ENCODE measurements at places on chromosomes 7 and 10.
A peak's percentile ranks its signal among the peaks of the same experiment; 100 is the strongest.

DNA sequence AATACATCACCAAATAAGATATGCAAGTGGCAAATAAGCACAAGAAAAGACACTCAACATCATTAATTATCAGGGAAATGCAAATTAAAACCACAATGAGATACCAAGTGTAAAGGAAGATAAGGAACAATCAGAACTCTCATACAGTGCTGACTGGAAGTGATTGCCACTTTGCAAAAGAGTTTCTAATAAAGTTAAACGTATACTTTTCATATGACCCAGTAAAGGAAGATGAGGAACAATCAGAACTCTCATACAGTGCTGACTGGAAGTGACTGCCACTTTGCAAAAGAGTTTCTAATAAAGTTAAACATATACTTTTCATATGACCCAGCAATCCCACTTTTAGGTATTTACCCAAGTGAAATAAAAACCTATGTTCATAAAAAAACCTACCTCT, 12.2 kb upstream of the JMJD1C start:
- DNase-seq = no peak

- no peak for DNase-seq
These were observed 37.9 kb downstream of the ZC3HC1 start for GRCh38 chr7:130013241-130013640.

DNA sequence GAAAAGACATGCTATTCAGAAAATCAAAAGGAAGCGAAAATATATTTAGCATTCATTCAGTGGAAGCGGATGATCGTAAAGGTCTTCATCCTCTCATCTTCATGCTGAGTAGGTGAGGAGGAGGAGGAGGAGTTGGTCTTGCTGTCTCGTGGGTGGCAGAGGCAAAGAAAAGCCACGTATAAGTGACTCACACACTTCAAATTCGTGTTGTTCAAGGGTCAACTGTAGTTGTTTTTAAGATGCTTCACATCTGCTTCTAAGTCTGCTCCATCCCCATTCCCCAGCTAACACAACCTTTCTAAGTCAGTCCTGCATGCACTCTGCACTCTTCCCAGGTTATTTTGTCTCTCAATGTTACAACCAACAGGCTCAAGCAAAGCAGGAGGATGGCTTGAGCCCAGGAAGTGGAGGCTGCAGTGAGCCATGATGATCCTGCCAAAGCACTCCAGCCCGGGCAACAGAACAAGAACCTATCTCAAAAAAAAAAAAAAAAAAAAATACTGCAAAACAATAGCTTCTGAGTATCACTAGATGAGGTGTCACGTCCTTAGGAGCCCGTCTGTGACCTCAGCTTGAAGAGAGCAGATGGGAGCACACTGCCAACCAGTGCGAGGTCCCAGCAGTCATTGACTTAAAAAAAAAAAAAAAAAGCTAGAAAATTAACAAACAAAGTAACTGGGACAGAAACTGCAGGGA, 70.5 kb downstream of the SFMBT2 start:
- no peak for DNase-seq

DNA sequence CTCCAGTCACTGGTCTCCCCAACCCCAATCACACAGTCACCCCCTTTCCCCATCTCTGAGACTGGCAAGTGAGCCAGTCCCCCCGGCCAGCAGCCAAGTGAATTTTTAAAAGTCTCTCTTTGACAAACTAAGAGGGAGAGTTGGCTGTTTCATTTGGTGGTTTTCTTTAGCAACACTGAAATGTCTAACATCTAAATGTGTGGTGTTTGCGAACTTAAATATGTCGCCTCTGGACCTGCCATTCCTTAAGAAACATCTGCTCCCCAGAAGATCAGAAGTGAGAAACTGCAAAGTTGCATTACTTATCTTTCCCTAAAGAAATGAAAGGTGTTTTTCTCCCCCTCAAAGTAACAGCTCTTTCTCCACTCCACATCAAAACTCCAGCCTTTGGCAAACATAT, 34.7 kb upstream of the PLXNA4 start:
- DNase-seq = no peak

- DNase-seq = no peak
These were observed 73.3 kb downstream of the MCU start for GRCh38 chr10:72765051-72765745.

- DNase-seq = no peak
These were observed 44.2 kb downstream of the ZMIZ1 start for GRCh38 chr10:79112881-79113431.

GRCh38 chr7:96723622-96724021, 14.0 kb upstream of the SEM1 start:
- DNase-seq = no peak

GRCh38 chr7:36490419-36490830, 100.8 kb downstream of the ANLN start:
- no peak for DNase-seq

DNA sequence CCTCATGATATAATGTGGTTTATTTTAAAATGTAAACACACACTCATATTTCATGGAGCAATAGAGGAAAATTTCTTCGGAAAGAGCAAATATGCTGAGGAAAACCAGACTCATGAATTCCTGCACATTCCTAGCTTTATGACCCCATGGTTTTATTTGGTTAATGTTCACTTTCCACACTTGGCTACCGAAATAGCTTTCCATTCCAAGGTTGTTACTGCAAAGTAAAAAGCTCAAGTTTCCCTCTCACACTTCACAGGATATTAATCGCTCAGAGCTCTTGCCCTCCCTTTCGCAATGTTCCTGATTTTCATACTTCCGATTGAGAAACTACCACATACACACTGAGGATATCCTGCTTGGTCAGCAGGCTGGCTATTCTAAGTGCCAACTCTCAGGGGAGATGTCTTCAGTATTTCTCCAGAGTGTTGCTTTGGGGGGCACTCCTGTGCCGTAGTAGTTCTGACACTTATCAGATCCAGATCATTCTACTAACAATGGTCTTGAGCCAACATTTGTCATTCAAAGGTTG, 77.5 kb upstream of the STEAP1B start:
- DNase-seq = no peak

- DNase-seq = no peak
These were observed 14.2 kb upstream of the EGFR start for GRCh38 chr7:55004579-55004978.

DNA sequence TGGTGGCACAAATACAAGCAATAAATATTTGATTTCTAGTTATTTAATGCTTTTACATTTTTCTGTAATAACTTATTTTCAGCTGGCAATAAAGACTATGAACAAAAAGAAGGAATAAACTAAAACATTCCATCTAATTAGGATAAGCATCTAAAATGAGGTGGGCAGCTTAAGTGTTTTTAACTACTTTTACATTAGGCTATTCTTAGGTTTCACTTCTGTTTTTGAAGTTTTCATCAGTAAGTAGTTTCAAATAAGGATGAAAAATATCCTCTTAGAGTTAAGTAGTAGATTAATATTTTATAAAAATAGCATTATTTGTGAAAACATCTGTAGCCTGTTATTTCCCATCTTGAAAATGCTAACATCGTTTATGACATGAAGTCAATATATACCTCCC, 15.9 kb downstream of the NT5C2 start:
- no peak for DNase-seq

DNA sequence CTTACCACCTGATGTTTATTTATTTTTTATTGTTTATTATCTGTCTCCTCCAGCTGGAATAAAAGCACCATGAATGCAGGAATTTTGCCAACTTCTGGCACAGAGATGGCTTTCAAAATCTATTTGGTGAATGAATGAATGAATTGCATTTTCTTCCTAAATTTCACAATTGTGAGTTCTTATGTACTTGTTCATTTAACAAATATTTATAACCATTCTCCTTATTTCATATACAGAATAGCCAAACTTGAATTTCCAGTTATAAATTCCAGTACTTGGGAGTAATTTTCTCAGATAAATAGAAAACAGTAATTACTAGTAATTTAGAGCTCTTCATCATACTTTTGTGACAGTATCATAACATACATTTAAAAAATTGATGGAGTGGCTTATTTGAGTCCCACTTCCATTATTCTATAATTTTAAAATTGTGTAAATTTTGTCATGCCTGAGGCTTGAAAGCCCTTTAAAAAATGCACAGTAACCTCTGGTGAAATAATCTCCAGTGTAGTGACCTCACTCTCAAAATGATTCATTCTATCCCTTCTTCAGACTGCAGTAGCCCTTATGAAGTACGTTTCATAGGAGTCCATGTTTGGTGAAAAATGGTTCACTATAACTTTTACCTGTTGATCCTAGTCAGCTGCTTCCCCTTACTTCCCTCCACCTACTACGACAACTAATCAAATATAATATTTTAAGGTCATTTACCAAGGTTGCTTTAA, 40.0 kb upstream of the SRI start:
- no peak for DNase-seq

DNA sequence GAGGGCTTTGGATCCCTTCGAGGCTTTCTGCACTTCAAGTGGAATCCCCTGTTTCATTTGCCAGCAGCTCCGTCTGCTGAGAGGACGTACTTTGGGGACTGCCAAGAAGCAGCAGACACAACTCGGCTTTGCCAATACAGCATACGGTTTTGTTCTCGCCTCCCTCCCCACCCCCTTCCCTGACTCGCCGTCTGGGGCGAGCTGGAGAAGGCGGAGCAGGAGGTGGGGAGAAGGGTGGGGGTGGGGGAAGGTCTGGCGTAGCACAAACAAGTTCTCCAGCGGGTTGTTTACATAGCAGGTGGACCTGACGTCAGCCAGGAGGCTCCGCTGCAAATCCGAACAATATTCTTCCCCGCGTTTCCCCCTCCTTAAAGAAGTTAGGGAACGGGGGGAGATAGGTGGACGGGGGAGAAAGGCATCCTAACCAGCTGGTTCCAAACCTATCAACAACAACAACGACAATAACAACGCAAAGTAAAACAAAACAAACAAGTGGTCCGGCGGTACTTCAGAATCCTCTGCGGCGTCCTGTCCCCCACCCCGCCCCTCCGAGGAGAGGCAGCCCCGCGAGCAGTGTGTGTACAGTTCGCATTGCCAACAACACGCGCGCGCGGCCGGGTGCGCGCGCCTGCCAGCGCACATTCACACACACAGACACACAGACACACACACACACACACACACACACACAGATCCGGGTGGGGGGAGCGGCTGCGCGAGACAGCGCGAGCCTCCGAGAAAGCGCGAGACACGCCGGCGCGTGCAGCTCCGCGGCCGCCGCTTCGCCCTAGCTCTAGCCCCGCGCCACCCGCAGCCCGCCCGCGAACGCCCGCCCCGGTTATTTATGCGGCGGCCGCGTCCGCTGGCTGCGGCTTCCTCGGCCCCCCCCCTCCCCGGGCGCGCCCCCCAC, 167.0 kb upstream of the PPP1R3A start:
- peak; percentile 89 for DNase-seq

- no peak for DNase-seq
These were observed 1560.0 kb upstream of the LRRTM3 start for GRCh38 chr10:65365878-65366277.

DNA sequence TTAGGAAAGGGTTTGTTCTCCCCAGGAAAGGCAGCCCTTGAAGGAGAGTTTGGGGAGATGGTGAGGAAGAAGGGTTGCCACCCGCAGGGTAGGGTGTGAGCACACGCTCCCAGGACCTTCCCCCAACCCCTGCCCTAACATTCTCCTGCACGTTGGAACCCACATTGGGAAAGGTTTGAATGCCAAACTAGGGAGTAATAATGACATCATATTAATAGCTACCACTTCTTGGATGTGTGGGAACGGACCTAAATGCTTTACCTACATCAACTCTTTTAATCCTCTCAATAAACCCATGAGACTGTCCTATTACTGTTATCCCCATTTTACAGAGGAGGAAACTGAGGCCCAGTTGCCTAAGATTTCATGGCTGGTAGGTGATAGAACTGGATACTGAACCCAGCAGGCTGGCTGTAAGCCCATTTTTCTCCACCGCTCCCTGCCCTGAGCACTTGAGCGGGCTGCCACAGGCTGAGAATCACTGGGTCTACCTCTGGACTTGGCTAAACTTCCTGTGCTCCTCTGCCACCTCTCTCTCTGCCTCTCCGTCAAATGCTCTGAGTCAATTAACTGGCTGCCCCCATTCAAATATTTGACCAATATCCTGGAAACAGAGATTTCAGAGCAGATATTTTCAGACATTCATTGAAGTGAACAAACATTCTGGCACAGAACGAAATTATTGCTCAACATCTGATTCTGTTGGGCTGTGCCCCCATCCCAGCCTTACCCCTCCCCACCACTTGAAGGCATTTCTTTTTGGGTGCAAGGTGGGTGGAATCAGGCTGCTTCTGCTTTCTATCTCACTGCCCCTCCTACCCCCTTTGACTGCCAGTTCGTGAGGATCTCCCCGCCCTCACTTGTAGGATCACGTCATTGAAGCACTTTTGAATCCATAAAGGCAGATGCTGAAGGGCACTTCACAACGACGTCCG, 129.7 kb downstream of the C10orf105 start:
- DNase-seq = no peak

DNA sequence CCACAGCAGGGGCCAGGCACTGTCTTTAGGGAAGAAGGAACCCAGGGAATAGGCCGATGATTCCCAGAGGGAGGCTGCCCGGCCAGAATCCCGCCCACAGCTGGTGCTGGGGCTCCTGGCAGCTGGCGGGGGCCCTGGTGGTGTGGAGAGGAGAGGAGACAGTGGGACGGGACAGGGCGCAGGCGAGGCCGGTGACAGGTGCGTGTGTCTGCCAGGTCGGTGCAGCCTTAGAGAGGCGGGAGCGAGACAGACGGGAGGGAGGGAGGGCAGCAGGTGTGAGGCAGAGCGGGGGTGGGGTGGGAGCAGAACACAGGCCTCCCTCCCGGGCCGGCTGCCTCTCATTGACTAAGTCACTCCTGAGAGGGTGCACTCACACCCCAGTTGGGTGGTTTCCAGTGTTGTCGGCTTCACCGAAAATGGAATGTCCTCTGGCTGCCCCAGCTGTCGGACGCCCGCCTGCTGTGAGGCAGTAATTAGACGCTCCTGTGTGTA, 55.2 kb downstream of the ELFN1 start:
- DNase-seq = no peak

GRCh38 chr10:132535065-132535651, 2.4 kb upstream of the INPP5A start:
- DNase-seq = peak; percentile 71

DNA sequence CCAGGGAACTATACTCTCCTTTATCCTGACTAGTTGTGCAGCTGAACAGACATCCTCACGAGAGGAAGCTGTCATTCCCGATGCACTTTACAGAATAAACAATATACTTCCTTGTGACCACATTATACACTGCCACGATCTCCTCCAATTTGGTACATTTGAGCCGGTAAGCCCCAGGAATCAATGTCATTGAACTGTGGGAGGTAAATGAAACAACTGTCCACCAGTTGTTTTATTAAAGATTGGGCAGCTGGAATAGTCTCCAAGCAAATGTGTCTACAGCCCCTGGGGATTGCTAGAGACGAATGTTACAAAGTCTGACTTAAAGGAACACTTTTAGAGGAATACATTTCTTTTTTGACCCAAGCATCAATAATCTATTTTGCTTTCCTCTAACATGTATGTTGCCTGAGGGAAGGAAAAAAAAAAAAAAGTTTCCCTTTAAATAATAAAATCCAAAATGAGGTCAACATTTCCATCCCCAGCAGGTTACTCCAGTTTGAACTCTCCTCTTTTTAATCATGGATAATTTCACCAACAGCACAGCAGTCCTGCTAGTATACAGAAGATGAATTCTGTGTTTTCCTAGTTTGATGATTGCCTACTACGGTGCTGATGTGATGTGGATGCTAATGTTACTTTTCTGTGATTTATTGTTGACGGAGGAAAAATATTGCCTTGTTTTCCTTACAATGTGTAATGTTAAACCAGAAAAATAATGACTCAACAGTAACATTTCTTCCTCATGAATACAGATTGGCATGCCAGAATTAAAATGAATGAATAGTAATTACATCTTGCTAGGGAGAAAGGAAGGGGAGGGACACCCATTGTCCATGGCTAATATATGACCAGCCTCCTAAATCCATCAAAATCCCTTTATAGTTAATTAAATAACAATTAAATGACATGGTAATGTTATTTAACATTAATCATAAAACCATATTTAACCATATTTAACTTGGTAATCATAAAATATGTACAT, 360.9 kb downstream of the NEBL start:
- DNase-seq = no peak
